ENCODE measurements at places on chromosomes 5 and 9.

GRCh38 chr5:2542026-2542425, 209.5 kb downstream of the IRX2 start:
- DNase-seq: no peak

DNA sequence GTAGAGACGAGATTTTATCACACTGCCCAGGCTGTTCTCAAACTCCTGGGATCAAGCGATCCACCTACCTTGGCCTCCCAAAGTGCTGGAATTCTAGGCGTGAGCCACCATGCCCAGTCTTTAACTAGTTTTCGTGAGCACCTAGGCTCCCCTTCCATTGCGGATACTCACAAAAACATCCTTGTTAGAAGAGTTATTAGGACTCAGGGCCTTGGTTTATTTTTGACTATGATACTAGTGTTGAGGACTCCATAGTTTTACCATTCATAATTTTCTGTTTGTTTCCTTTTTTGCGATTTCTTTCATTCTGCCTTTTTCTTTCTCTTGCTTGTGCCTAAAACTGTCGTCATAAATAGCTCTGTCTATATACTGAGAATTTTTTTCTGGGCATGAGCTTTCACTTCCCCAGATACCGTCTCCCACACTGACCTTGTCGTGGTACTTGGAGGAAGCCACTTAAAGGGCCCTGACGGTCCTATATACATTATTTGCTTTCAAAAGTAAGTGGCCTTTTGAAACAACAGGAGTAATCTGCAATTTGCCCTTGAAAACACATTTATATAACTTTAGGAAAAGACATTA, 5.2 kb downstream of the F2R start:
- no peak for DNase-seq

DNA sequence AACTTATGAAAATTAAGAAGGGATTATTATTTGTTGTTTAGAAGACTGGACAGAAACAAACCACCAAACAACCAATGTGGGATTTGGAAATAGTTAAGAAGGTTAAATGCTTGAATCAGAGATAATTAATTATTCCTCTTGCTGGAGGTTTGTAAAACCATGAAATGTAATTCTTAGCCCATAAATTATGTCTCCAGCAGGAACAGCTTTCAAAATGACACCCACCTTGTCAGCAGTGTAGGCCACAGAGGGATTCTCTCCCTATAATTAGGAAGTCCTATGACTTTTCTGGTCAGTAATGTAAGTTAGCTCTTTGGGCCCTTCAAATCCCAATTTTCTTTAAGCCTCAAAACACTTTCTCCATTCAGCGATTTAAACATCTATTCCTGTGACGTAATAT, 63.3 kb downstream of the DRD1 start:
- DNase-seq: no peak

DNA sequence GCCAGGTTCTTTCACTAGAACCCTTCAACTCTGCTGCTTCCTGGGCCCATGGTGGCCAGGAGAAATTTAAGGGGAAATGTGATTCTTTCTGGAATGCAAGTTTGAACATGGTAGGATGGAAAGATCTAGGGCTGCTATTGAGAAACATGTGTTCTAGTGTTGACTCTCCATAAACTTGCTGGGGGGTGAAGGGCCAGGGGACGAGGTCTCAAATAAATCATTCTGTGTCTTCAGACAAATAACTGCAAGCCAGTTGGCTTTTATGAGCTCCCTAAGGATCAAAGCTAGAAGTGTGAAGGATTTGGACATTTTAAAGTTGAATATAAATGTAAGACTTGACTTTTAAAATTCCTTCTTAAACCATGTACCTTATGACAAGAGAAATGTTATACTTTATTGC, 78.5 kb downstream of the ZNF366 start:
- DNase-seq: no peak

DNA sequence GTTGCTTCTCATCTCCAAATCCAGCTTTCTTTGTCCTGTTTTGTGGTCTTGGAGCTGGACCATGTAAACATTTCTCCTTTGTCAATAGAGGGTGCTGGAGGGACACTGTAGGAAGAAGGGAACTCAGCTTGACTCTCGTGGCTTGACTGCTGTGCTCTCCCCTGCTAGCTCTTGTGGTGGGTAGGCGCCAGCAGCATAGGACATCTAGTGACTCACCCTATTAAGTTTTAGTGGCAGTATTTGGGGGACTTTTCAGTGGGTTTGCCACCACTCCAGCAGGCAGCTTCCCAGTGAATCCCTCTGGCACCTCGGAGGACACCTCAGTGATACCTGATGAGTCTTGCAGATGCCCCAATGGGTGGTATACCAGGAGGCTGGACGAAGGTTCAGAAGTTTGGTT, 97.8 kb downstream of the TSSK1B start:
- DNase-seq: no peak

DNA sequence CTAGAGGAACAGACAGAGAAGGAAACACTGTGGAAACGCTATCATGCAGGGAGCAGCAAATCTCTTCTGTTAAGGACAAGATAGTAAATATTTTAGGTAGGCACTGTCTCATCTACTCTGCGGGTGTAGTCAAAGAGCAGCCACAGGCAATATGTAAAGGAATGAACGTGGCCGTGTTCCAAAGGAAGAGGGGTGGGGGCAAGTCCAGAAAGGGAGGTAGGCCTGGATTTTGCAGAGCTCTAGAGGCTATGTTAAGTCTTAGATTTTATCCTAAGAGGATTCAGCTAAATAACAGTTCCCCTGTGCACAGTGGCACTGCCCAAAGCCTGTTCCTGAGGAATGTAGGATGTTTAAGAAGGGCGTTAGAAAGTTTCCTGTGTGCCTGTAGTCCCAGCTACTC, 161.6 kb downstream of the ACTL7B start:
- no peak for DNase-seq

GRCh38 chr5:91139572-91140200, 243.4 kb downstream of the ARRDC3 start:
- DNase-seq: no peak

- DNase-seq: no peak
Measured at GRCh38 chr5:159017786-159018185, 81.9 kb downstream of the EBF1 start.

DNA sequence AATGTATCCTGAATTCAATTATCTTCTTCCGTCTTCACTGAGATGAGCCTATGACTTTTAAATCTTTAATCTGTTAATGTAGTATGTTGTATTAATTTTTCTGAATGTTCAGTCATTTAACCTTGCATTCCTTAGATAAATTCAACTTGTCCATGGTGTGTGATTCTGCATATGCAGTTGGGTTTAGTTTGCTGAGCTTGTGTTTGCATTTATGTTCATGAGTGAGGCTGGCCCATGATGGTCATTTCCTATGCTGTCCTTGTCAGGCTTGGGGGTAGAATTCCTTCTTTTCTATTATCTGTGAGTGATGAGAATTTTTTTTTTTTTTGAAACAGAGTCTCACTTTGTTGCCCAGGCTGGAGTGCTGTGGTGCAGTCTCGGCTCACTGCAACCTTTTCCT, 131.8 kb upstream of the COL5A1 start:
- DNase-seq: no peak

GRCh38 chr5:10329820-10330481, 22.2 kb upstream of the CMBL start:
- no peak for DNase-seq

DNA sequence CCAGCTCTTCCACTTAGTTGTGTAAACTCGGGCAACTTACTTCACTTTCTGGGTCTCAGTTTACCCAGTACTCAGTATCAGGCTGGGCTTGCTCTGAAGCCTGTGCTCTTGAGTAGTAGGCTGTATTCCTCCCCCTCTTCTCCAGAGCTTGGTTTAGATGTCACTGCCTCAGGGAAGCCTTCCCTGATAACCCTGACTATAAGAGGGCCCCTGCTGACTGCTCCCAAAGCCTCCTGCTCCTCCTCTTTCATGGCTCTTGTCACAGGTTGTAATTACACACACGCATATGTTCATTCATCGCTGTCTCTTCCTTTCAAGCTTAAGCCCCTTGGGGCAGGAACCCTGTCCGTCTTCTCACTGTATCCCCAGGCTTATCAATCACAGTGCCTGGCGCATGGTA, 140.2 kb downstream of the RGS3 start:
- DNase-seq: no peak

GRCh38 chr5:83645936-83646335, 74.7 kb downstream of the HAPLN1 start:
- no peak for DNase-seq

GRCh38 chr9:3511551-3511950, 14.2 kb downstream of the RFX3 start:
- DNase-seq: no peak

DNA sequence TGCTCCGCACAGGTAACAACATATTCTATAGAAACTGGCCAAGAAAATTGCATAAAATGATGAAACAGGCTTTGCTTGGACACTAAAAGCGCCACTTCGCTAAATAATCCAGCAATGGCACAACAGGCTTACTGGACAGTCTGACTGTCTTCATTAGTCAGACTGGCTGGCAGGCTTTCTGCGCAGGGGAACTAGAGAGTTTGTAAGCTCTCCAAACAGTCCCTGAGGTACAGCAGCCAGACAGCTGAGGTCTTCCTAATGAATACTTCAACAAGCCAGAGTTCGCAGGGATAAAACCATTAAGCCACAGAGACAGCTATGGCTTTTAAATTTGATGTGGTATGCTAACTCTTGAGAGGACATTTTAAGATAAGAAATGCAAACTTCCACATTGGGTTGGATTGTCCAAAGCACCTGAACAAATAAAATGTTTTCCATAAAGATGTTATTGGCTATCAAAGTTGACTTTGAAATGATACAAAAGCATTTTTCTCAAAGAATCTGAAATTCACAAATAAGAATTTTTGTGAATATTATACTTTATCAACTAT, 20.7 kb downstream of the PLK2 start:
- no peak for DNase-seq

DNA sequence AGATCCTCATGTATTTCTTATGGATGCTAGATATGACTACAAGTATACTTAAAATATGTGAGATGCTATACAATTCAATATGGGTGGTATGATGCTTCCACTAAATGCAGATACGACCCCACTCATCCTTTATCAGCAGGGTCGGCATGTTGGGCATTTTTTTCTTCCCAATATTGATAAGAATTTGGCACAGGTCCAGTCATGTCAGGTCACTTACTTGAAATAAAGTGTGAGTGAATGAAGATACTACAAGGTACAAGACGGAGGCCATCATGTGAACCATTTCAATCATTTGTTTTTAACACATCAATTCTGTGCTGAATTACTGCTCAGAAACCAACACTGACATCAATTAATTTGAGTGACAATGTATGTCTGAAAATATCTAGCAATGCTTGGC, 146.9 kb upstream of the GNA14 start:
- no peak for DNase-seq

GRCh38 chr9:29214154-29214689, 1640.9 kb upstream of the C9orf72 start:
- DNase-seq: no peak

DNA sequence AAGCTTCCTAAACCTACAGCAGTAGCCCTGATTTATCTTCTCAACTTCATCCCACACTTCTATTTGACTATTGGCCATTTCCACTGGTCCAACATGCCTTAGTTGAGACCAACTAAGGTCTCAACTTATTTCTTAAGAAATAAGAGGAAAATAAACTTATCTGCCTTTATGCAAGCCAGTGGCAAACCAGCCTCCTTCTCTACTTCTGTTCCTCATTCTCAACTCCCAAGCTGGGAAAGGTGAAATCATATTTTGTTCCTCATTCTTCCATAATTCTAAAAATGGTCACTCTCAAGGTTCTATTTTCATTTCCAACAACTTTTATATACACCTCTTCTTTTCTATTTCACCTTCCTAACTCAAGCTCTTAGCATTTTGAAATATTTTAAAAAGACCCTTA, 149.6 kb upstream of the C9orf72 start:
- DNase-seq: no peak

- DNase-seq: no peak
Measured at GRCh38 chr9:113522858-113523257, 59.3 kb downstream of the RGS3 start.

DNA sequence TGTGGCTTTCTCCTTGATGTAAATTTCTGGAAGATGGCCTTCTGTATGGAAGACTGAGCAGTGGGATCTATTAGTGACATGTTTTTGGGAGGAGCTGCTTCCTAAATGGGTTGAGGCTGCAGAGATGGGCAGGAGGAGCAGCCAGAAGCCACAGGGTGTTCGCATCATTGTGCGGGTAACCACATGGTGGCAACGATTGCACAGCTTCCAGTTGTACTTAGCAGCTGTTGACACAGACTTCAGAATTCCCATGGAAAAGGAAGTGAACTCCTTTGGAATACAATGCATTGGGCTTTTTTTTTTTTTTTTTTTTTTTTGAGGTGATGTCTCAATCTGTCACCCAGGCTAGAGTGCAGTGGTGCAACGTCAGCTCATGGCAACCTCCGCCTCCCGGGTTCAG, 297.3 kb downstream of the NR3C1 start:
- DNase-seq: no peak

GRCh38 chr9:36985769-36986467, 48.1 kb downstream of the PAX5 start:
- DNase-seq: no peak

- DNase-seq: no peak
Measured at GRCh38 chr5:66339896-66340295, 195.8 kb downstream of the SREK1 start.

- no peak for DNase-seq
Measured at GRCh38 chr9:134189470-134190231, 25.3 kb upstream of the RNU6ATAC start.

- DNase-seq: no peak
Measured at GRCh38 chr5:52751137-52751536, 36.6 kb upstream of the ITGA1 start.

GRCh38 chr5:139422307-139422893, 16.9 kb downstream of the DNAJC18 start:
- DNase-seq: no peak

DNA sequence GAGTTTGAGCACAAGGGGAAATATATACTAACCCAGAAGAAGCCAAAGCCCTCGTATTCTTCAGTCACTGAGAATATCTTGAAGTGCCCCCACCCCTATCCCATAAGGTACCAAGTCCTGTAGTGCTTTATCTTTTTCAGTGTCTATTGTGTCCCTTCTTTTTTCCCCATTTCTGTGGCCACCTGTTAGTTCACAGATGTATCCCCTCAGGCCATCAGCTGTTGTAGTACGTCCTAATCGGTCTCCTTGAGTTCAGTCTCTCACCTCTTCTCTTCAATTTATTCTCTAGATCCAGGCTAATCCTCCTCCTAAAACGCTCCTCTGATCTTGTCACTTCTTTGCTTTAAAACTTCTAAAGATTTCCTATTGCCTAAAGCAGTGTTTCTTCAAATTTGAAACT, 10.4 kb downstream of the RGS7BP start:
- no peak for DNase-seq

DNA sequence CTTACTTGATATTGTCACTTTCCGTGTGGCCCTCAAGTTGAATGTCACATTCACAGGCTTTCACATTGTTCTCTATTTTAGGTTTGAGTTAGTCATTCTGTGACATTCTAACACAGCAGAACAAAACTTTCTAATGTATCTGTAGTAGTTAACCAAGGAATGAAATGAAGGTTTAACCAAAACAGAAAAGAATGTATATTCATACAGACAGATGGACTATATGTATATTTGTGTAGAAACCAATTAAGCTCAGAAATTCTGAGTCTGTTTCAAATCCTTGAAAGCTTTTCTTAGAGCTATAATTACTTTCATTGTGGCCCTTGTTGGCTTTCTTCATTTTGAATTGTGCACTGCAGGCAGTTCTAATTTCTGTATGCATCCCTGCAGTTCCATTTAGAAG, 654.7 kb downstream of the LRRC70 start:
- no peak for DNase-seq

Data from stimulated activated CD8-positive, alpha-beta memory T cell treated with anti-CD3 and anti-CD28 coated beads, Interleukin-4, amount 100 ng/mL, for 4 hours (primary cell).